ENCODE measurements at places on chromosomes 2 and 18.

DNA sequence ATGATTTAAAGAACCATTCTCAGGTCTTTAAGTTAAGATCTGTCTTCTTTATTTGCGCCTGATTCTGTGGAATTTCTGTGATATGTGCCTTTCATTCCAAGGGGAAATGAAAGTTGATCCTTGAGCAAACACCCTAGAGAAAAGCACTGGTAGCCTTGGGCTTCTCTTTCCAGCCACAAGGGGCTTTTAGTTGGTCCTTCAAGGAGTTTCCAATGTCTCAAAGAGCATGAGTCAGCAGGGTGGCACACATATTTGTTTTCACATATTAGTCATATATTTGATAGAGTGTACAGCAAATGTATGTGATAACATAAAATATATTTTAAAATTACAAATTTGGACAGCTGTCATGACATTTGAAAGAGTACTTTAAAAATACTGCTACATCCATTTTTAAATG, 339.5 kb downstream of the TXNL1 start:
- DNase-seq: peak; percentile 9

GRCh38 chr2:113755835-113756354, 547 bp downstream of the SLC35F5 start:
- DNase-seq: no peak

GRCh38 chr2:9594366-9595054, 36.3 kb downstream of the YWHAQ start:
- DNase-seq: peak; percentile 60

- no peak for DNase-seq
These were observed 271.6 kb downstream of the EIPR1 start for GRCh38 chr2:3105814-3106569.

DNA sequence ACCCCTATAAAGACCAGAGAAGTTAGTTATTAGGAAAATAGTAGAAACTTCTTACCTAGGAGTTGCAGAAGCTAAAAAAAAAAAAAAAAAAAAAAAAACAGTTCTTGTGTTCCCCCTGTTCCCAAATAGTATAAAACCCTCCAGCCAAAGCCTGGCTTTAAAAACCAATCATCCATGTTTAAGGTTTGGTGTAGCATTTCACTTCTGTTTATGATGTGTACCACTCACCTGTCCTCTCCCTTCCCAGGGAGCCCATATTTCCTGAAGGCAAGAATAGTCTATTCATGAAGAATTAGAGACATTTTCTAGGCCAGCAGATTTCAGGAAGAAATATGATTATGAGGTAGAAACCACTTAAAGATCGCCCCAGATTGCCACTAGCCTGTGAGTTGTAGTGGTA, 273.6 kb downstream of the SETBP1 start:
- DNase-seq: no peak

- peak; percentile 74 for DNase-seq
These were observed 182.5 kb upstream of the OSR1 start for GRCh38 chr2:19540739-19541525.

DNA sequence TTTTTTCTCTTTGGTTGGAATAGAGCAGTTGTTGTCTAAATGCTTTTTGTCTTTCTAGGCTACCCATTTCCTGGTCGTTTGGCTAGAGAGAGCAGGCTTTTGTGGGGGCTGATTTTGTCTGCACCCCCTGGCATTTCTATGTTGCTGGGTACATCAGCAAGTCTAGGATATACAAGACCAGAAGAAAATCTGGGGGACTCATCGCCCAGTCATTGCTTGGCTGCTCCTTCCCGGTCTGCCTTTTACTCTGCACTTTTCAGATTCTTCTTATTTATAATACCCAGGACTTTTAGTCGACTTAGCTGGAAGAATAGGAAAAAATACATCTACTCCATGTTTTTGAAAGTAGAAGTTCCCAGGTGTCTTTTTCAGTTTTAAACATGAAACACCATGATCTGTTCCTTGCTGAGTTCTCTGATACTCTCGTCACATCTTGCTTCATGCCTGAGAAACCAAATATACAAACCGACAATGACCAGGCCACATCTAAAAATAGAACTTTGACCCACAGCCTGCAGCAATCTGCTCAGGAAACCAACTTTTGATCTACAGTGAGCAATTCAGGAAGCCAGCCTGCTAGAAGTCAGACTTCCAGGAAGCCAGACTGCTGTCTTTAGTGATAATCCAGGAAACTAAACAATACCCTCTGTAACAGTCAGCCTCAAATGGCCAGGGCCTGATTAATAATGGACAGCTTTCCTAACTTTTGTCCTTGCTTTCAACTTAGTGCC, 163.8 kb upstream of the MEX3C start:
- DNase-seq: no peak

- DNase-seq: no peak
These were observed 128.2 kb downstream of the AKAIN1 start for GRCh38 chr18:5068851-5069250.

- DNase-seq: no peak
These were observed 31.3 kb downstream of the ABI2 start for GRCh38 chr2:203359450-203359849.

GRCh38 chr2:28956415-28956826, 24.7 kb upstream of the TOGARAM2 start:
- DNase-seq: no peak

- DNase-seq: no peak
These were observed 97.3 kb upstream of the PIEZO2 start for GRCh38 chr18:11246495-11247300.

DNA sequence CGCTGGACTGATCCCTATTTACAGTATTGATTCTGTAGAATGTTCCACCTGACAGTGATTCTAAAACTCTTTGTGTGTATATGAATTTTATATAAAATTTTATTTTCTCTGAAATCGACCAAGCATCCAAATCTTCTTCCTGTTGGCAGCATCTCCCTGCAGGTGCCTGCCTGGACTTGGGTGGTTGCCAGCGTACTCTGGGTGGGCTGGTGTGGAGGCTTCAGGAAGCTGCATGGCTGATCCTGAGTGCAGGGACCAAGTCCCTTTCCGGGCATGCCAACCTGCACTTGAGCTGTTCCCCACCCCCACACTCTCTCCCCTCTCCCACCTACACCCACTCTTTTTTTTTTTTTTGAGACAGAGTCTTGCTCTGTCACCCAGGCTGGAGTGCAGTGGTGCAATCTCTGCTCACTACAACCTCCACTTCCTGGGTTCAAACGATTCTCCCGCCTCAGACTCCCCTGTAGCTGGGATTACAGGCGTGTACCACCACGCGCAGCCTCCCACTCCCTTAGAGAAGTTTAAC, 53.2 kb upstream of the ALKAL2 start:
- no peak for DNase-seq

DNA sequence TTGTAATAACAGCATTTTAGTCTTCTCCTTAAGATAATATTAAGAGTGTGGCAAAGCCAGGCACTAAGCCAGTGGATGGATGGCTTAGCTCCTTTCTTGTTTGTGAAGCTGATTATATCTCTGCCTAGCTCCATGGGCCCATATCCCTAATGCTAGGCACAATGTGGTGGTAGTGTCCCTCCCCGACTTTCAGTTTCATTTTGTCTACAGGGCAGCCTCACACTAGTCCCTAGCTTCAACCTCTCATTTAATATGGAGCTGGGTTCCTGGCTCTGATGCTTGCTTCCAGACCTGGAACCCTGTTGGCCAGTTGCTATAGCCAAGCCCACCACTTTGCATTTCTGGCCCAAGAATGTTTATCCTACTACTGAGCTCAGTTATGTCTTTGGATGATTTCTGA, 437.0 kb upstream of the MEIS1 start:
- DNase-seq: no peak

DNA sequence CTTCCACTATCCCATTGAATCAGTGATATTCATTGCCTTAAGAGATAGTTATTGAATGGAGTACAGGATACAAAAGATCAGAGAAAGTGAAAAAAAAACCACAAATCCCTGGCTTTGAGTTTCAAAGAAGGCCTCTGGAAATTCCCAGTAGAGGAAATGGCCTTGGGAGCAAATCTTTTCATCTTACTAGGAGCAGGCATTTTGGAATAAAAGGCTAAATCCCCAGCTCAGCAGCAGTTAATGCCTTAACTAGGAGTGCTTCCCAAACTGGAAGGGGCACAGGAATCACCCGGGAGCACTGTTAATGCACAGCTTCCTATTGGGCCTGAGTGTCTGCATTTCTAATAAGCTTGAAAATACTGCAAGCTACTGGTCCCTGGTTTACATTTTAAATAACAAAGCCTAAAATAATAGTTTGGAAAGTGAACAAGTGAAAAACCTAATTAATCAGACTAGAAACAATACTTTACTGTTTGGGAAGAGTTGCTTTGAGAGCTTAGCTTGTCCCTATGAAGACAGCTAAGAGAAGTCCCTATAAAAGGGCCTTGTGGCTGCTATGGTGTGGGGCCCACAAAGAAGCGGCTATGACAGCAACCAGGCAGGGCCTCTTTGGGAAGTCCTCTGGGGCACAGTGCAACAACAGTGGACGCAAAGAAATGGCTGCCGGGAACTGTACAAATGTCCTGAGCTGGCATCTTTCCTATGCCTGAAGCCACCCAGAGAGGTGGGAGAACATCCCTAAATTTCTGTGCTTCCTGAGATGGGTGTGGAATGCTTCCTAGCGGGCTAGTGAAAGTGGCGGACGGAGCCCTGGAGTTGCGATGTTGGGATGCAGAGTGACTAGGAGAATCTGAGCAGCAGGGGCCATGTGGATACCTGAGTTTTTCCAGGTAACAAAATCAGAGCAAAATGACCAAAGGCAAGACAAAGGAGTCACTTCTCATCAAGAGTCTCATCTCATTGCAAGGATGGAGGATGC, 117.1 kb upstream of the KLHL14 start:
- no peak for DNase-seq

GRCh38 chr2:113760400-113760799, 4.0 kb upstream of the SLC35F5 start:
- DNase-seq: no peak

DNA sequence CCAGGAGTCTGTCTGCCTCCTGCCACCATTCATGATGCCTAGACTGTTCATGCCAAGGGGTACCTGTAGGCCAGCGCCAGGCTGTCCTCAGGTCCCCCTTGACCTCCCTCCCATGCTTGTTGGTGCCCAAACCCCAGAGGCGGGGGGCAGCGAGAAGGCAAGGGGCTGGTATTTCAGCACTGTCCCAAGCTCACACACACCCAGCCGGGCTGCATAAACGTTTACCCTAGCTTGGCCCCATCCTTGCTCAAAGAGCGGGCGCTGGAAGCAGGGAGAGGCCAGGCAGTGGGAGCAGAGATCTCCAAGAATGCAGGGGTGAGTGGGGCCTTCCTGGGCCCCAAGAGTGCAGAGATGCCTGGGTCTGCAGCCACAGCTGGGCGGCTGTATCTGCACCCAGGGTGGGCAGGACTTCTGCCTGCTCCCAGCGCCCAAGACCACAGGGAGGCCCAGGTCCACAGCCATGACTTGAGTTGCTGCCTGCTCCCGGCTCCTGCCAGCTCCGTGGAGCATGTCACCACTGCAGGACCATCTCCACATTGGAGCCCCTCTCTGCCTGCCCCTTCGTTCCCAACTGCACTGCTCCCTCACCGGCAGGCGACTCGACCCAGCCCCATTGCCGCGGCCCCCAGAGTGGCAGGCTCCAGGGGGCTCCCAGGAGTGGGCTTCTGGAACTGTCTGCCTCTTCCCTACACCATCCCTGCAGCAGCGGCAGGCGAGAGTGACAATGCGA, 616.6 kb downstream of the METTL4 start:
- no peak for DNase-seq

DNA sequence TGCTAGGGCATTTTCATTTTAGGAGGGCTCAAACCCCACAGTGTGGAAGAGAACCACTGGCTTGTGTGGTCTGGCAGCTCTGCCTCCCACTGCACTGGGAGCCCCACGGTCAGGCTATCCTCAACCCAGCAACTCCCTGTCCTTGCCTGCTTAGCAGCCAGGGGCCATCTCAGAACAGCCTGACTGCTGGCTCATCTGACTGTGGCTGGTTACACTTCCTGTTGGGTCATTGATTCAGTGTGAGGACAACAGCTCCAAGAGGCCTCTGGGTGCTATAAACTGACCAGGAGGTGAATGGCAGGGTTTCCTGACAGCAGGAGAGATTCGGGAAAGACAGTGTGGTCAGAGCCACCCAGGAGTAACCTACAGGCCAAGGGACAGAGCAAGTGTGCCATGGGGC, 40.1 kb downstream of the AMER3 start:
- DNase-seq: no peak

DNA sequence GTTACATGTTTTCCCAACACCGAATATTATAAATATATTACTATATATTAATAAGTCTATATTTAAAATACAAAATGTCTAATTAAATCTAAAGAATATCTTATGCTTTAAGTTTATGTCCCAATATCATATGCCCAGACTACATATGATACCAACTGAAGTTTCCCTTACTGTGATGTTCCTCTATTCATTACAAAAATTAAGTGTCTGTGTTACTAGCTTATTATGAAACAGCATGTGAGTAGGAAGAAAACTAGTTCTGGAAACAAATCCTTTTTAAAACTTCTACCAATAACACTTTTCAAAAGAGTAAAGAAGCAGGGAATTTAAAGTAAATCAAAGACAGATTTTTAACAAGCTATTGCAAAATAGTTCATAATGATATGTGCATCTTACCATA, 17.8 kb downstream of the HNRNPLL start:
- DNase-seq: no peak

DNA sequence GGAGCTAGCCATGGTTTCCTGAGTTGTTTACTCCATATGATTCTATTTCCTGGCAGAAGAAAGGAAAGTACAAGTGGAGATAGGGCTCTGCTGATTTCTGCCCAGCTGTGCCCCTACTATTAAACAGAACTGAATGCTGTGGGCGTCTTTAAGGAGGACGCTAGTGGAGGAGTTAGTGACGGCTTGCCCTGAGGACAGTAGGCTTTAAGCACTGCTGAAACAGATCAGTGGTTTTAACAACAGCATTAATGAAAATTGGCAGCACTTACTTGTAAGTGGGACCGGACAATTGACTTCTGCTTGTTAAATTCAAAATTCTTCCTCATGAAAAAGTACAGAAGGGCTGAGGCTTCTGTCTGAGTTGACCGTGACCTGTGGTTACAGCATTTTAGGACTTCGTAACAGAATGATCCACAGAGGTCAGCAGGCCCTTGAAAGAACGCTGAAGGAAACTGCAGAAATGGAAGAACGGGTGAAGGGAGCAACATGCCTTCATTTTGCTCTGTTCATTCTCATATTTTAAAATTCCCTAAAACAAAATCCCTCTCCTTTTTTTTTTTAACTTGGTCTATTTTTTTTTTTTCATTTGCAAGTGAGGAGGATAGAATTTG, 80.6 kb upstream of the CCDC195 start:
- DNase-seq: no peak

- no peak for DNase-seq
These were observed 792.2 kb downstream of the SLC4A3 start for GRCh38 chr2:220419647-220420046.

DNA sequence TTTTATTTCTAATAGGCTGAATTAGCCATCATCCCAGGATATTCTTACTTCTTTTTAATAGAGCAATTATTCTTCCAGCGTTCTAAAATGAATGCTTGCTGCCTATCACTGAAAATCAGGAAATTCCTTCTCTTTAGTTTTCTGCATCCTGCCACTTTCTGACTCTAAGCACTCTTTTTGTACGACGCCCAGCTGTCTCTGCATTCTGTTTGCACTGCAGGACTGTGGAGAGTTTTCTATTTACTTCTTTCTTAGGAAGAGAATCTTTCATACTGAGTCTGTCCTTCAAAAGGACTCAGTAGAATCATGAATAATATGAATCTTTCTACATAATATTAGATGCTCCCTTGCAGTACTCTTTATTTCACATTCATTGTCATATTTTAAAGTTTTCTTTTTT, 360.4 kb upstream of the DSEL start:
- DNase-seq: no peak

- DNase-seq: no peak
These were observed 63.4 kb upstream of the BOD1L2 start for GRCh38 chr18:57083485-57083884.

Data from AG04449 (cell line).